Stimulated activated CD8-positive, alpha-beta memory T cell treated with anti-CD3 and anti-CD28 coated beads, Interleukin-4, amount 100 ng/mL, for 4 hours (primary cell): ENCODE measurements at places on chromosomes 3 and 15.

GRCh38 chr3:139560411-139560810 lies 20.9 kb upstream of the RBP1 start:
- no peak for DNase-seq

- no peak for DNase-seq
Measured at GRCh38 chr15:40902605-40903561, 8.6 kb downstream of the VPS18 start.

- no peak for DNase-seq
Measured at GRCh38 chr3:133894353-133895207, 1.1 kb downstream of the RAB6B start.

GRCh38 chr3:16768956-16769355 lies 115.8 kb upstream of the PLCL2 start:
- DNase-seq, result no peak

DNA sequence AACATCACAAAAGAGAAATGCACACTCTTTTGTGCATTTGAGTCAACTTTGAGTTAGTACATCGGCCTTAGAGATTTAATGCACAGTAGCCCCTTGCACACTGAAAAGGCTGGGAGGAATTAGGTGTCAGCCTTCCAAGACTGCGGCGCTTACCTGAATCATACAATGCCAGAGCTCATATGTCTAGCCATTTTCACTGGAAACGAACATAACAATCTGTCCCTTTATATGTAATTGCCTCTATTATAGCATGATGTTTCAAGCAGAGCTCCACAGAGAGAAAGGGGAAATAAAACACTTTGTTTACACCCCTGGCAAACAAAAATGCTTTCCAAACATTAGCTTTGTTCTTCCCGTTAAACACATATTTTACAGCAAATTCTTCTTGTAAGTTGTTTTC lies 315.7 kb upstream of the SLCO3A1 start:
- no peak for DNase-seq

DNA sequence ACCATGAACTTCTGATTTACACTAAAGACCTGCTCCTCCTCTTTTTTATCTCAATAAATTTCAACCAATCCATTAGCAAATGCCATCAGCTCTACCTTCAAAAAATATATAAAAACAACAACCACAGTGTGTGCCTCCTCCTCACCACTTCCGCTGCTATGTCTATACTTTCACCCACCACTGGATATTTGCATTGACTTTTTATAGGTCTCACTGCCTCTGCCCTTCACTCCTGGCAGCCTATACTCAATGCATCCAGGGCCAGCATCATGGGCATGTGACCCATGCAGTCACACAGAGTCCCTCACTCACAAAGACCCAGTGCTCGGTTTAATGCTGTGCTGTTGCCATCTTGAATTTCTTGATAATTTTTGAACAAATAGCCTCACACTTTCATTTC lies 53.5 kb upstream of the CCDC54 start:
- DNase-seq, result no peak

- no peak for DNase-seq
Measured at GRCh38 chr3:190581041-190581541, 67.2 kb downstream of the IL1RAP start.

DNA sequence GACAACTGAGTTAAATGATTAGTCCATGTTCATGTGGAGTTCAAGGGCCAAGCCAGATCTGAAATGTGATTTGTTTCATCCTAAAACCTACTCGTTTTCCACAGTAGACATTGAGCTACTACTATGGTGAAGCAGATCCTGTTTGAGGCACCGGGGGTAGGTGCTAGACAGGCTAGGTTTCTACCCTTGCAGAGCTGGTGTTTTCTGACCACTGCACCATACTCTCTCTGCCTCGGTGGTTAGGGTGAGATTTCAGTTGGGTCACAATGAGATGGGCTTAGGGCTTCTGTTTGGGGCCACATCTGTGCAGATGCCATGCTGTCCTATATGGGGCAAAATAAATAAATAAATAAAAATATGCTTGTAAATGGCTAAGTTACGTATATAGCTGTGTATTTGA lies 99.3 kb downstream of the OXNAD1 start:
- DNase-seq, result no peak

- no peak for DNase-seq
Measured at GRCh38 chr15:52150043-52150825, 37.7 kb upstream of the BCL2L10 start.

DNA sequence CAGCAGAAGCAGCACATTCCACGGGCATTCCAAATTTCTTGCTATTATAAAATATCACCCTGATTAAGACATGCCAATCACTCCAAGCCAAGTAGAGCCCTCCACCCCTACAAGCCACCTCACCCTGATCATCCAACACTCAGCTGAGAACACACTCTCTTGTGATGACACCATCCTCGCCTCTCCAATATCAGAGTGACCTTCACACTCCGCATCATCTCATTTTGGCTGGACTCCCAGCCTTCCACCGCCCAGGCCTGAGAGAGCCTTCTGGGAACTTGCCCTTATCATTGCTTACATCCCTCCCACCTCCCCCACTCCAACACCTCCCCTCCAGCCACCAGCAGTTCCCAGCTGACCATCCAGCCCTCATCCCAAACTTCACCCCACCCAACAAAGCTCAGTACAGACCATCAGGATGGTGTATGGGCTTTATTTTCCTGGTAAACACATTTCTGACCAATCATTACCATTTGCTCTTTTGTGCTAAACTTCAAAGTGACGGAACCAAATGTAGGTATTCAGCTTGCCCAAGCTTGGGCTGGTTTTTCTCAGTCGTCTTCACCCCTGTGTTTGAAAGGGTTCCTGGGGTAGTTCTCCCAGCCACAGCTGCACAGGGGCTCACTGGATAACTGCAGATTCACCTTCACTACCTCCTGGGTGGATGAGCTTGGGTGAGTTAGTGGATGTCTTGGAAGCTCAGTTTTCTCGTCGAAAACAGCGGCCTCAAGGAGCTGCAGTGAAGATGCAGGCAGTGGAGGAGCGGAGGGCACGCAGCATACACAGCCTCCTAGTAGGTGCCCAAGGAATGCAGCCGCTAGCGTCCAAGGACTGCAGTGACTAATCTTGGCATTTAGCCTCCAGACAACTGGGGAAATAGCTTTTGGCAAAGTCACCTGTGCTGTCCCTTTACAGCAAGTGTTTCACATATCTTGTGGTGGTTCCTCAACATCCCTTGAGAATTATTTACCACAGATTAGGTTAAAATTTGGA lies 115.1 kb downstream of the LIPC start:
- no peak for DNase-seq

GRCh38 chr3:52339612-52340011 lies 23.5 kb downstream of the DNAH1 start:
- DNase-seq, result no peak

DNA sequence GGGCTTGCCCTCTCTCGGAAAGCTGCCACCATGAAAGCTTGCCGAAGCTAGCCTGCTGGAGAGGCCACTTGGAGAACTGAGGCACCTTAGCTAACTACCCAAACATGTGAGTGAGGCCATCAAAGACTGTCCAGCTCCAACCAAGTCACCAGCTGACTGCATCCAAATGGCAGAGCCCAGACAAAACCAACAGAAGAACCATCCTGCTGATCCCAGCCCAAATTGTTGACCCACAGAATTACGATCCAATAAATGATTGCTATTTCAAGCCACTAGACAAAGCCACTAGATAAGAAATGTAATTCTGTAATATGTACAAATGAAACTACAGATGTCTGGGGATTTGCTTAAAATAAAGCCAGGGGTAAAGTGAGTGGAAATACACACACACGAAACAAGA lies 109.8 kb upstream of the TRPM1 start:
- DNase-seq, result no peak

GRCh38 chr15:92662762-92663161 lies 7.2 kb upstream of the FAM174B start:
- DNase-seq, result no peak

DNA sequence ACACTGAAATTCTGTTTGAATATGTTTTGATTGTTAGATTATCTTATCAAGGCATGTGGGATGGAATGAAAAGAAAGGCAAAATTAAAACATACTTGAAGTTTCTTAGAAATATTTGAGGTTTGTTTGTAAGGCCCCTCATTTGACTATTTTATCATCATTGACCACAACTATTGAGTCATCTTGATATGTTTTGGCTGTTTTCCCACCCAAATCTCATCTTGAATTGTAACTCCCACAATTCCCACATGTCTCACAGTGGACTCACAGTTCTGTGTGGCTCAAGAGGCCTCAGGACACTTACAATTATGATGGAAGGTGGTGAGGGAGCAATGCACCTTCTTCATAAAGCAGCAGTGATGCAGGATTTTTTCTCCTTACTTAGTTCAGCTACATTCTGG lies 917.1 kb downstream of the PLOD2 start:
- DNase-seq, result no peak

DNA sequence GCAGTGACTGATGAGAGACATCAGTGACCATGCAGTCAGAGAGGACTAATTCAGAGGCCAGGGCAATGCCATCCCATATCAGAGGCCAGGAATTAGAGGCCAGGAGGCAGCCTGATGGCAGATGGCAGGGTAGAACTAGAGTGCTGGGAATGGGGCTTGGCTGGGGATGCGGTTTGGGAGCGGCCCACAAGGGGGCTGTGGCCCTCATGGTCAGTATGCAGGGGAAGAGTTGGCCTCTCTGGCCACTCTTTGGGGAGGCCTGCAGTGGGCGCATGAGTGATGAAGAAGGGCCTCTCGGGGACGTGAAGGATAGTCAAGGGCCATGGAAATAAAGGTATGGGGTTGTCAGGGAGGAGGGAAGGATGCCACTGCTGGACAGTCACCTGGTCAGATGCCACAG lies 101.7 kb downstream of the EEFSEC start:
- DNase-seq, result no peak

DNA sequence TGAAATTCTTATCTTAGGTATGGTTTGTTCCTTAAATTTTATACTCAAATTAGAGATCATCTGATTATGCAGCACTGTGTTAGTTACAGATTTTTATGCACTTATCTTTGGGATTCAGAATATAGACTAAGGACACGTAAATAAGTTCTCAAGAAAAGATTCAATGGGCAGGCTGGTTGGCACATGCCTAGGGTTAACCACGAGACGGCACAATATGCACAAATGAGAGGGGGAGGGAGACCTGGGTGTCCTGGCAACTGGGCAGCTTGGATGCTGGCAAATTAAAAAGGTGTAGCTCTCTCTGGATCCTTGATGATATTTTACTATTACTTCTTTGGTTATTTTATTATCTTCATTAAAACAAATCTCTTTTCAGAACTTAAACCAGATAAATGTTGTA lies 672 bp downstream of the AADAC start:
- DNase-seq, result no peak

DNA sequence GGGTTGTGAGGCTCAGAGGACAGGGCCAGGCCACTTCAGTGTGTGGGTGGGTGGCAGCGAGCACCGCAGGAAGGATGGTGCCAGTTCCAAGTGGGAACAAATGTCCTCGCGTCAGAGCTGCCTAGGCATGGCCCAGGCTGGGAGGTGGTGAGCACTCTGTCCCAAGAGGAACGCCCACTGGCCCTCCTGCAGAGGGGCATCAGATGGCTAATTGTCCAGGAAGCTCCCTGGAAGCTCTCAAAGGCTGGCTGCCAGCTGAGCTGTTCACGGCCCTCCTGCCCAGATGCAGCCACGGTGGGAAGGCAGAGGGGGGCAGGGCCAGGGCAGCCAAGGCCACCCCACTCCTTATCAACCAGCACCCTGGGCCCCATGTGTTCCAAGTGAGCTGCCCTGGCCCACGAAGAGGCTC lies 55.2 kb downstream of the IQSEC1 start:
- no peak for DNase-seq
